ENCODE measurements at places on chromosomes 2 and 18. TPM values are rescaled to one million over a fixed set of nuclear protein-coding genes. Genes with fewer than 3 reads are reported as not detected.

- H3K27me3 ChIP-seq = no peaks in the 10 kb centered on the region
- H3K4me1 ChIP-seq = no peaks in the 10 kb centered on the region
- H3K27ac ChIP-seq = no peak overlapping the region
- no peak overlapping the region for H3K4me3 ChIP-seq
- DNase-seq = no peak
- H3K36me3 ChIP-seq = no peaks in the 10 kb centered on the region
These were observed 182.1 kb upstream of the PID1 start for GRCh38 chr2:229453230-229453629.

- H3K4me3 ChIP-seq = no peak overlapping the region
- no peak overlapping the region for H3K27ac ChIP-seq
- H3K36me3 ChIP-seq = no peaks in the 10 kb centered on the region
- no peak for DNase-seq
- no peaks in the 10 kb centered on the region for H3K4me1 ChIP-seq
These were observed 9.1 kb downstream of the AGXT start for GRCh38 chr2:240877460-240878340.

FLACC1 gene
- total RNA-seq = 7.5 TPM

GRCh38 chr18:48486754-48487153 lies 52.1 kb upstream of the CTIF start:
- H3K36me3 ChIP-seq = no peaks in the 10 kb centered on the region
- no peak overlapping the region for H3K27ac ChIP-seq
- no peak overlapping the region for H3K4me3 ChIP-seq
- H3K27me3 ChIP-seq = no peaks in the 10 kb centered on the region

LHCGR gene
- not detected for total RNA-seq

- H3K27ac ChIP-seq = no peak overlapping the region
- H3K27me3 ChIP-seq = no peaks in the 10 kb centered on the region
- no peaks in the 10 kb centered on the region for H3K4me1 ChIP-seq
- no peak overlapping the region for H3K4me3 ChIP-seq
These were observed 400.5 kb upstream of the FSIP2 start for GRCh38 chr2:185338104-185338503.

DNA sequence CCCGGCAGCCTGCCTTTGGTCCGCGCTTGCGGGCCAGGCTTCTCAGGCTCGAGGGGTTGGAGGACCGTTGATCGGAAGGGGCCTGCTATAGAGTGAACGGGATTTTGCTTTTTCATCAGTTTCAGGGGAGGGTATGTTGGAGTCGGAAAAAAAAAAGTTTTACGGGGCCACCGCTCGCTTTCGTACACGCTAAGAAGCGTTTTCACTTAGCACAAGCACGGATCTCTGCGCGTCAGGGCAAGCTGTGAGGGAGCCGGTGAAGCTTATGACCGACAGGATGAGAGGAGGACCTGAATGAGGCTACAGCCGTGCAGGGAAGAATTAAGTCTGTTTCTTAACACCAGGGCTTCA lies 443 bp downstream of the CPSF3 start:
- no peak for DNase-seq
- H3K4me1 ChIP-seq = no peaks in the 10 kb centered on the region
- H3K27ac ChIP-seq = peak overlapping the region; percentile 96
- H3K27me3 ChIP-seq = no peaks in the 10 kb centered on the region
- peaks cover under 1% of the 10 kb centered on the region for H3K36me3 ChIP-seq
- peak overlapping the region; percentile 72 for H3K4me3 ChIP-seq

DNA sequence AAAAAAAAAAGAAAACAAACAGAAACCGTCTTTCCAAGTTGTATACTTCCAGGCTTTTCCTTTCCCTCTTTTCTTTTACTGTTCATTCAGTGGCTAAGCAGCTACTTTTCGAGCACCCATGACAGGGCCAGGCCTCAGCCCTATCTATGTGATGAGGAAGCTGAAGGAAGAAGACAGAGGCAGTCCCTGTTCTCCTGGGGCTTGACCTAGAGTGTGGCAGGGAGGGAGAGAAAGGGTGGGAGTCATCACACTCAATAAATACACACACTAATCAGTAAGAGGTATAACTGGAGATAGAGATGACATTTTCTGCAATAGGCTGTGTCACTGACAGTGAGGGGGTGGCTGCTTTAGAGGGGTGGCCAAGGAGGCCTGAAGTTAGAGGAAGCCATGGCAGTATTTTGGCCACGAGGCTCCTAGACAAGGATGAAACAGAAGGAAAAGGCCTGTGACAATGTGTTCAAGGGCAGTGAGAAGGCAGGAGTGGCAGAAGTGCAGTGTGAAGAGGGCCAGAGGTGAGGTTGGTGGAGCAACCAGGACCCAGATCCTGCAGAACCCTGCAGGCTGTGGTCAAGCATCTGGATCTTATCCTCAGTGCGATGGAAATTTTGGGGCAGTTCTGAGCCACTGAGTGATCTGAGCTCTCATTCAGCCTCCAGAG lies 131.8 kb upstream of the TTC39C start:
- H3K36me3 ChIP-seq = no peaks in the 10 kb centered on the region
- H3K4me3 ChIP-seq = no peak overlapping the region
- H3K27ac ChIP-seq = peak overlapping the region; percentile 78
- no peaks in the 10 kb centered on the region for H3K4me1 ChIP-seq

GRCh38 chr18:78138983-78139496 lies 840.6 kb upstream of the SALL3 start:
- no peaks in the 10 kb centered on the region for H3K4me1 ChIP-seq
- no peaks in the 10 kb centered on the region for H3K36me3 ChIP-seq
- no peak overlapping the region for H3K27ac ChIP-seq
- no peak overlapping the region for H3K4me3 ChIP-seq

- H3K27ac ChIP-seq = peak overlapping the region; percentile 51
- H3K36me3 ChIP-seq = peaks cover 36% of the 10 kb centered on the region
- no peak for DNase-seq
- peaks cover 9% of the 10 kb centered on the region for H3K4me1 ChIP-seq
These were observed 96.1 kb downstream of the UGGT1 start for GRCh38 chr2:128187032-128187654.

DNA sequence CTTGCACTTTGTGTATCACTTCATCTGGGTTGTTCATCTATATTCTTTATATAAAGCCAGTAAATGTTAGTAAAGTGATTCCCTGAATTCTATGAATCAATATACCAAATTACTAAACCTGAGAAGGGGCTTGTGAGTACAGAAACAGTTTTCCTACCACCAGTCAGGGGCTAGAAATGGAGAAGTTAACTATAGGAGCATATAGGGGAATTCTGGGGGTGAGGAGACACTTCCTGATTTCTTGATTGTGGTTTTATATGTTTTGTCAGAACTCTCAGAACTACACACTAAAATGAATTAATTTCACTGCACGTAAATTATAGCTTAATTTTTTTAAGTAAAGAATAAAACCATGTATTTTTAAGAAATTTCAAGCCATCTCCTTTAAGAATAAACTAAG lies 93.7 kb downstream of the SESTD1 start:
- H3K27ac ChIP-seq = no peak overlapping the region
- no peaks in the 10 kb centered on the region for H3K4me1 ChIP-seq
- H3K36me3 ChIP-seq = no peaks in the 10 kb centered on the region
- H3K4me3 ChIP-seq = no peak overlapping the region

DNA sequence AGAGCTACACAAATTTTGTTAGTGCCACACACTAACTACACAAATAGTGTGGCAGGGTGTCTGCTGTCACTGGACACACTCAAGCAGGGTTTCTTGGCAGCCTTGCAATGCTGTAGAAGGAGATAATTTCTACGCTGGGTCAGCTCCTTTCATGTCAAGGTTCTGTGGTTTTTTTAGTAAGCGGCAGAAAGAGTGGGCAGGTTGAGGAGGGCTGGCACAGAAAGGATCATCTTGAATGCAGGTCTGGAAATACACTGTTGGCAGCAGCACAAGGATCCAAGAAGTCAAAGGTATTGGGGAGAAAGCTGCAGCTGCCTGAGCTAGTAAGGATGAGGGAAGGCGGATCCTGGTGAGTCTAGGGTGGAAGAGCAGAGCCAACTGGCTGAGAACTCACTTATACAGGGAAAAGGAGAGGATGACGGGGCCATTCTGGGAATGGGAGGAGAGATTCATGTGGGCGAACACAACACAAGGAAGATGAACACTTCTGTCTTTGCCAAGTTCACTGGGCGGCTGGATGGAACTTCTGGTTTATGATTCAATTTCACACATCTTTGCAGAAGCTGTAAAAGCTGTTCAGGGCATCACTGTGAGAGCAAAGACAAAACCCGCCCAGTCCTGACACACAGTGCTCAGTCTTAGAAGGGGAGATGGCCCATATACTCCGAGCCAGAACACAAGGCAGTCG lies 16.9 kb upstream of the CYRIA start:
- no peaks in the 10 kb centered on the region for H3K27me3 ChIP-seq
- H3K27ac ChIP-seq = no peak overlapping the region
- no peak overlapping the region for H3K4me3 ChIP-seq
- no peaks in the 10 kb centered on the region for H3K36me3 ChIP-seq
- DNase-seq = no peak

TXNDC2 gene
- not detected for total RNA-seq

SPATS2L gene
- 103 TPM for total RNA-seq

GRCh38 chr2:239700686-239701345 lies 300.0 kb upstream of the HDAC4 start:
- DNase-seq = peak; percentile 9
- no peaks in the 10 kb centered on the region for H3K4me1 ChIP-seq
- H3K4me3 ChIP-seq = no peak overlapping the region
- H3K36me3 ChIP-seq = no peaks in the 10 kb centered on the region

GRCh38 chr18:70425236-70425635 lies 136.4 kb downstream of the SOCS6 start:
- no peak for DNase-seq
- no peak overlapping the region for H3K4me3 ChIP-seq
- H3K27me3 ChIP-seq = no peaks in the 10 kb centered on the region
- no peaks in the 10 kb centered on the region for H3K36me3 ChIP-seq
- no peak overlapping the region for H3K27ac ChIP-seq

GRCh38 chr2:72723769-72724370 lies 102.0 kb downstream of the EXOC6B start:
- DNase-seq = no peak
- H3K36me3 ChIP-seq = no peaks in the 10 kb centered on the region
- no peak overlapping the region for H3K4me3 ChIP-seq

RGPD3 gene
- 0.43 TPM for total RNA-seq

DNA sequence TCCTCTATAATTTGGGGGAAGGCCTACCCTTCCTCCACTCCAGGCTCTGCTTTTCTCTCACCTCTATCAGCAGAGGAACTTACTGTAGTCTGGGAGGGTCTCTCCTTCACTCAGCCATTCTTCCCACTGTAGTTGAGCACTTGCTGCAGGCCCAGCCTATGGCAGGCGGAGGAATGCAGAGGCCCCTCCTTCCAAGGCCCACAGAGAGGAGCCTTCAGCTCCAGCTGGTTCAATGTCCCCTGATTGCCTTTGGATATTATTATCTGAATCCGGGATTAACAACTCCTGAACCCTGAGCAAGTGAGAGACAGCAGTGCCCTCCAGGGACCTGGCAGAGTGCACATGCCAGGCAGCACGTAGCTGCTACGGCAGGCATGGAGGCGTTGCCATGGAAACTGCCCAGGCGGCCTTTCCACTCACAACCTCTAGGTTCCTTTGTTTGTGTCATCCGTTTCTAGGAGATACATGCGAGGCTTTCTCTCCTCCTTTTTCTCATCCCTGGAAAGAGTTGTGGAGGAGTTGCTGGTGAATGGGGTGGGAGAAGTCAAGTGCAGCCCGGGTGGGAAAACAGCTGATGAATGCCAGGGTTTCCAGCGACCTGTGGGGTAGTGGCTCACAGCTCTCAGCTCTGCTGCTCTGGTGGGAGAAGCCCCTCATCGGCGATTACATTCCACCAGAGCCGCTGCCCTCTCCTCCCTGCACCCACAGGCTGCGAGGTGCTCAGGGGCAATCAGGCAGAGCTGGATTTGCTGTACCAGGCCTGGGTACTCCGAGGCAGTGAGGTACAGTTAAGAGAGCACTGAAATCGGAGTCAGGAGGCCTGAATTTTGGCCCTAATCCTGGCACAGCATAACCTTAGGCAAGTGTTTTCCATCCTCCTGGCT lies 55.3 kb upstream of the HK2 start:
- H3K27ac ChIP-seq = no peak overlapping the region
- no peaks in the 10 kb centered on the region for H3K27me3 ChIP-seq
- DNase-seq = no peak
- H3K4me1 ChIP-seq = no peaks in the 10 kb centered on the region
- no peak overlapping the region for H3K4me3 ChIP-seq
- no peaks in the 10 kb centered on the region for H3K36me3 ChIP-seq

GRCh38 chr2:165645930-165646831 lies 147.9 kb downstream of the GALNT3 start:
- H3K4me1 ChIP-seq = no peaks in the 10 kb centered on the region
- H3K27me3 ChIP-seq = no peaks in the 10 kb centered on the region
- H3K27ac ChIP-seq = no peak overlapping the region
- H3K4me3 ChIP-seq = no peak overlapping the region

DNA sequence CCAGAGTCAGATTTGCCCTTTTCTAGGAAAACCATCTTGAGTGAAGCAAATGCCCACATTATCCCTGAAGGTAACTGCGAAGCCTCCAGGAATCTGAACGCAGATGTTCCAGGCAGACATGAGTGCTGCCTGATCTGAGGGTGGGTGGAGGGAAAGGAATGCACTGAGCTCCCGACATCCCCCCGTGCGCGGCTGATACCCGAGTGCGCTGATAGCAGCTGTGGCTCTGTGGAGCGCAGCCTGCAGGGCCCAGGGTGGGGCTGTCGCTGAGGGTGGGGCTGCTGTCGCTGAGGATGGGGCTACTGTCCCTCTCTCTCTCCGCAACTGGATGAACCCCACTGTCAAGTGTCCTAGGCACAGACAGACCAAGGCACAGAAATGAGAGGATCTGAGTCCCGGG lies 82.4 kb downstream of the GFPT1 start:
- H3K36me3 ChIP-seq = no peaks in the 10 kb centered on the region
- peaks cover 37% of the 10 kb centered on the region for H3K4me1 ChIP-seq
- no peak for DNase-seq
- no peak overlapping the region for H3K27ac ChIP-seq

GRCh38 chr2:235619544-235619943 lies 125.7 kb downstream of the AGAP1 start:
- no peak overlapping the region for H3K27ac ChIP-seq
- no peaks in the 10 kb centered on the region for H3K27me3 ChIP-seq
- H3K4me1 ChIP-seq = no peaks in the 10 kb centered on the region
- H3K4me3 ChIP-seq = no peak overlapping the region
- no peaks in the 10 kb centered on the region for H3K36me3 ChIP-seq
- DNase-seq = no peak

MBD1 gene
- 77.1 TPM for total RNA-seq

DNA sequence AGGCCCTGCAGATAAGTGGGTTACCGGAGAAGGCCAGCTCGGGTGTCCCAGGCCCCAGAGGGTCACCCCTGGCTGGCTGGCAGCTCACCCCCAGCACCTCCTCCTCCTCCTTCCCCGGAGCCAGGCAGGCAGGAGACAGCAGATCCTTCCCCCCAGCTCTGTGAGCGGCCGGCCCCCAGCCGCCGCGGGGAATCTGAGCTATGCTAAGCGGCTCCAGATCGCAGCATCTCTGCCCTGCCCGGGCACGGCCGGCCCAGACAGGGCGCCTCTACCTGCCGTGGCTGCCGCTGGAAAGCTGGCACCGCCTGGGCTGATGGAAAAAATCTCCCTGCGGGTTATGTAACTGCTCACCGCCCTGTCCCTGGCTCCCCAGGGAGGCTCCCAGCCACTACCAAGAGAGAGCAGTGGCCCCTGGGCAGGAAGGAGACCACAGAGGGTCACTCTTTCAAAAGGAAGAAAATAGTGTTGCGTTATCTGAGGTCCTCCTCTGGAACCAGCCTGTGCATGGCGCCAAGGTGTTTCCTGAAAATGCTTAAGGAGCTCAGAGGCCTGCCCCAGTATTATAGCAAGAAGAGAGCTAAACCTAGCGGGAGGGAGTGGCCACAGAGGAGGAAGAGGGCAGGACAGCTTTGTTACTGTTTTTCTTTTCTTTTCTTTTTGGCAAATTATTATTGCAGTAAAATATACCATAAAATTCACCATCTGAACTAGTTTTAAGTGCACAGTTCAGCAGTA lies 179.0 kb downstream of the SMAD7 start:
- DNase-seq = no peak
- H3K27ac ChIP-seq = peak overlapping the region; percentile 72
- no peaks in the 10 kb centered on the region for H3K27me3 ChIP-seq
- no peak overlapping the region for H3K4me3 ChIP-seq
- H3K4me1 ChIP-seq = no peaks in the 10 kb centered on the region

Data from right atrium auricular region (tissue), 2 donors.